ENCODE measurements at places on chromosomes 6 and 20. TPM values are rescaled to one million over a fixed set of nuclear protein-coding genes. Genes with fewer than 3 reads are reported as not detected.

DNA sequence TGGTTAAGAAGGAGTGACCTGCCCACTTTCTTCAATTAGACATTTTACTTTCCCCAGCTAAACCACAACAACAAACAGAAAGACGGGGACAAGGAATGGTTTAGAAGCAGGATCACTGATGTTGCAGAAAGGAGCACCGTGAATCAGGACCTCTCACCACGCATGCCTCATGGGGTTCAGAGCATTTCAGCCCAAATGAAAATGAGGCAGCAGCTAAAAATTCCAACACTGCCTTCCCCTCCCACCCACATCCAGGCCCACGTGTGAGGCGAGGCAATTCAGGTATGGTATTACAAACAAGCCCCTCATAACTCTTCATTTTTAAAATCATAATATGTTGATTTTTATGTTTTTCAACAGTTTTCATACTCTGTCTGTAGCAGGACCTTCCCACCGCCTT lies 194.1 kb upstream of the ARID1B start:
- DNase-seq: no peak

DNA sequence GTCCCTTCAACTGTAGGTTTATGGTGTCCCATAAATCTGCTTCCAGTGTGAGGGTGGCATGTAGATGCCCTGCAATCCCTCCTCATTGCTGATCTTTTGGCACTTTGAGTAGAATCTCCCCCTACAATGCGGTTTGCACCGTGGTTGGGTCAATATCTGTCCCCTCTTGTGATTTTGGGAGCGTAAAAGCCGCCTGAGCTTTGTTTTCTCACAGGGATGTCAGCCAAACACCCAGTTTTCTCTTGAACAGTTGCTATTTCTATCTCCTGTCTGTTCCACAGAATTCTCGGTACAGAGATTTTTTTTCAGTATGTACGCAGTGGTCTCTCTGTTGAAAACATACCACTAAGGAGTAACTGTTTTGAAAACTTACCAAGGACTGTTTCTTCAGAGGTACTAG lies 21.8 kb downstream of the CDS2 start:
- no peak for DNase-seq

DNA sequence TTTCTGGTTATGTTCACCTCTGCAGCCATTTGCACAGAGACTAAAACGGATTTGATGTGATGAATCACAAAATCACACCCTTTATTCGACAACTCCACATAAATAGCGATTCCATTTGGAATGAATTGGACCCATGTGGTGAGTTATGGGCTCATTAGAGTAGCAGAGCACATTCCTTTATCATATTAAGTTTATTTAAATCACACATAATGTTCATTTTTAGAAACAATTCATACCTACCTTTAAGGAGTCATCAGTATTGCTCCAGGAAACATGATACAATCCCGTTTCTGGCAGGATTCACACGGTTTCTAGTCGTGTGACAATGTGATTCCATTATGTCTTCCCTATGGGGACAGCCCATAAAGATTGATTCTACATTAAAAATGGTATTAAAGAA lies 303.5 kb downstream of the CDH4 start:
- no peak for DNase-seq

GRCh38 chr6:11785774-11786579 lies 7.4 kb upstream of the ADTRP start:
- no peak for DNase-seq

- DNase-seq: no peak
Measured at GRCh38 chr6:21306546-21306945, 287.0 kb upstream of the SOX4 start.

- no peak for DNase-seq
Measured at GRCh38 chr6:22308939-22309338, 12.1 kb upstream of the PRL start.

The SAMD3 gene
- total RNA-seq: 0.42 TPM

The RBBP8NL gene
- not detected for total RNA-seq

The RBL1 gene
- total RNA-seq: 6.0 TPM

The CRISP3 gene
- not detected for total RNA-seq

The FAM50B gene
- total RNA-seq: 13.4 TPM
